ENCODE measurements at places on chromosomes 5 and 9. TPM values are rescaled to one million over a fixed set of nuclear protein-coding genes. Genes with fewer than 3 reads are reported as not detected.

GRCh38 chr9:136973618-136974617, 3.4 kb upstream of the PTGDS start:
- no peak for DNase-seq

DNA sequence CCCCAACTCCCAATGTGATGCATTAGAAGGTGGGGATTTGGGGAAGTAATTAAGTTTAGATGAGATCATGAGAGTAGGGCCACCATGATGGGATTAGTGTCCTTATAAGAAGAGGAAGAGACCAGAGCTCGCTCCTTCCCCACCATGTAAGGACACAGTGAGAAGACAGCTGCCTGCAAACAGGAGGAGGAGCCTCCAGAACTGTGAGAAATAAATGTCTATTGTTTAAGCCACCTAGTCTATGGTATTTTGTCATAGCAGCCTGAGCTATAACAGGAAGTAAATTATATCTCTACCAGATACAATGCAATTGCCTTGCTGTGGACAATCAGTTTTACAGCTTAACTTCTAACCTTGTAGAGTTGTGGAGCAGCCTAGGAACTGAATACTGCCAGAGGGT, 58.0 kb downstream of the ANKRD33B start:
- DNase-seq: no peak

GRCh38 chr5:76404223-76405211, 1.4 kb downstream of the IQGAP2 start:
- DNase-seq: no peak

- no peak for DNase-seq
Measured at GRCh38 chr5:112069329-112069728, 312.3 kb upstream of the NREP start.

- DNase-seq: no peak
Measured at GRCh38 chr9:81687521-81688261, 1.7 kb downstream of the TLE1 start.

GRCh38 chr5:173935396-173935795, 47.2 kb downstream of the CPEB4 start:
- no peak for DNase-seq

DNA sequence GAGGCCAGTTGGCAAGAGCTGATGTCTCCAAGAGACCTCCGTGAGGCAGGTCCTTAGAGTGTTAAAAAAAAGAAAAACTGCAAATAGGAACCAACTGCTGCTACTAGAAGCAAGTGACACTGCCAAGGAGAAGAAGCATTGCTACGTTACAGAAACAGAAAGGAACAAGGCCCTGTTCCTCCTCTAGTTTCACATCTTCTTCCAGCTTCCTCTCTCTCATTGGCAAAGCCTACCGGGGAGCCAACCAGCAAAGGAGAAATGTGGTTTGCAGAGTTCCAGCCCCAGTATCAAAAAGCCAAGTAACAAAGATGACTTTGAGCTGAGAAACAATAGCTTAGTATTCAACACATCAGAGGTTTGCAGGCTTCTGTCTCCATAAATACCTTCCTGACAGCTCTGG, 145.9 kb downstream of the PRELID2 start:
- no peak for DNase-seq

The SLC6A3 gene
- total RNA-seq: not detected

The GNA14 gene
- 3.5 TPM for total RNA-seq

The PPP3R2 gene
- not detected for total RNA-seq

DNA sequence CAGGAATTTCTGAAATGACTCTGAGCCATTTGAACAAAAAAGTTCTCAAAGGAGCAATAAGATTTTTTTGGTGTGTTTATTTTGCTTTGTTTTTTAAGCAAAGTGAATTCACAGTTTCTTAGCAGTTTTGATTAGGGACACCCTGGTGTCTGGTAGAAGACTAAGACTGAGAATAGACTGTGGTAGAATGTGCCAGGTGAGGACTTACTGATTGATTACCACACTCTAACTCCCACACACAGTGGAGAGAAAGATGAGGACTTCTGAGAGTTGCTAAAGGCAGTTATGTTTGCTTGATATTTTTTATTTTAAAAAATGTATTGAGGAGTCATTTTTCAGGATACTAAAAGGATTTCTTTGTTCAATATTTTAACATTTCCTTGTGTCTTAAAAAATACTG, 175.1 kb downstream of the CD180 start:
- no peak for DNase-seq

DNA sequence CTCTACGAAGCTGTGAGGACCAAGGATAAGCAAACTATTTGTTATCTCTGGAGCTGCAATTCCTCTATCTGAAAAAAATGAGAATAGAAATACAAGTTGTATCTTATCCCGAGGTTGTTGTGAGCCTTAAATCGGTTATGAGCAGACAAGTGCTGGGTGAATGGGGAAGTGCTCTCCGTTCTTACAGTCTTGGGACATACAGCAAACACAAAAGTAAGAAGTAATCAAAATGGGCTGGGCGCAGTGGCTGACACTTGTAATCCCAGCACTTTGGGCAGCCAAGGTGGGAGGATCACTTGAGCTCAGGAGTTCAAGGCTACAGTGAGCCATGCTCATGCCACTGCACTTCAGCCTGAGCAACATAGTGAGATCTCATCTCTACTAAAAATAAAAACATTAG, 31.7 kb downstream of the ITK start:
- no peak for DNase-seq

The SHISAL2B gene
- not detected for total RNA-seq

- no peak for DNase-seq
Measured at GRCh38 chr5:135192351-135192750, 158.3 kb upstream of the PITX1 start.
